ENCODE measurements at places on chromosomes 5 and 9.

GRCh38 chr9:14089051-14089803 is 224.7 kb downstream of the NFIB start:
- no peak for DNase-seq

DNA sequence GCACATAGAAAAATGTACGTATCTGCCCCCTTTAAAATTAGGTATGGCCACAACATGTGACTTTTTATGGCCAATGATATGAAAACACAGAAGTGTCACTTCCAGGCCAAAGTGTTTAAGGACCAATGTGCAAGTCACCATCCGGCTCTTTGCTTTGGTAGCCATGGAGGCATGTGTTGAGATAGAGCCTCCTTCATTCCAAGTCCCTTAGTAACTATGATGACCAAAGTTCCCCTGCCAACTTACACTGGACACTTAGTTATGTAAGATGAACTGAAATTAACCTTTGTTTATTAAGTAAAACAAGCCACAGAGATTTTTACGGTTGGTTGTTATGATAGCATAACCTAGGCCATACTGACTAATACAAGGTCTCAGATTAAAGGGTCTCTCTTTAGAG is 51.0 kb downstream of the FBN2 start:
- peak; percentile 22 for DNase-seq

GRCh38 chr5:57036761-57037160 is 84.8 kb upstream of the MIER3 start:
- no peak for DNase-seq

DNA sequence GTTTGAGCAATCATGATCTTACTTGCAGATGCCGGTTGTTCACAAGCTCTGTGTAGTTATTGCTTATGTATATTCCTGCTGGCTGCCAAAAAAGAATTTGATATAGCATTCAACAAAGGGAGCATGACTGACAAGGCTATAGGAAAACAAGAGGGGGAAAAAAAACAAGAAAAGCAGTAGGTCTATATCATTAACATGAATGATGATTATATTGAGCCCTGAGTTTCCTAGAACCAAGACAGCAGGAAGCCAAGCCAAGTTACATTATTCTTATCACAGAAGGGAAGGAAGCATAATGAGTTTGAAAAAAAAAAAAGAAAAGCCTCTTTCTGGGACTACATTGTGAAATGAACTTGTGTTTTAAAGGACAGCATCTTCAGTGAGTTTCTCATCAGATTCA is 41.0 kb downstream of the TSTD2 start:
- no peak for DNase-seq

DNA sequence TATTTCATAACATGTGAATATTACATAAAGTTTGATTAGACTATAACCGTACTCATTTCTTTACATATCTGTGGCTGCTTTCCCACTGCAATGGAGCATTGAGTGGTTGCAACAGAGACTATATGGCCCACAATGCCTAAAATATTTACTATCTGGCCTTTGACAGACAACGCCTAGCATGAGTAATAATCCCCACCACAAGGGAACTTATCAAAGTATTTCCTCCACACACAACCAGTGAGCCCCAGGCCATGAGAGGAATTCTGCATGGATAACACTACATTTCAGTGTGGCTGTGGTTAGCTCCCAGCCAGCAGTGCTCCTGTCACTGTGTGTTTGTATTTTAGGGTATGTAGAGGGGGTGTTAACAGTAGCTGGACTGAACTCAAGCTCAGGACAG is 54.8 kb downstream of the FAM81B start:
- no peak for DNase-seq

Data from osteoblast (primary cell).